ENCODE measurements at places on chromosomes 6 and 20.

- no peak for DNase-seq
These were observed 6.1 kb downstream of the PDRG1 start for GRCh38 chr20:31945785-31946184.

GRCh38 chr6:18343741-18344140 is 43.4 kb upstream of the RNF144B start:
- no peak for DNase-seq

DNA sequence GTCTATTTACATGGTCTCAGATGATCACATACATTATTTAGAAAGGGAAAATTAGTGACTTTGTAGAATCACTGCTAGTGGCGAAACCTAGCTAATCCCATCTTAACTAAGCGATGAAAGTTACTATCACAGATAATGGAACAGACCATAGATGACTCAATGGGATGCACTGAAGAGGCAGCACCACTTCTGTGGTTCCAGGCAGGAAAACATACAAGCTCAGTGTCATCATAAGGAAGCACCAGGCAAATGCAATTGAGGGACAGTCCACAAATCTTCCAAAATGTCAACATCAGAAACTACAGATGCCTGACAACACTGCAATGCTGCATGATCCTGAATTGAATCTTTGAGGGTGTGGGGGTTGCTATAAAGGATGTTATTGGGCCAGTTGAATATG is 15.9 kb upstream of the SNAI1 start:
- no peak for DNase-seq

GRCh38 chr6:45644720-45645119 is 267.0 kb upstream of the SUPT3H start:
- no peak for DNase-seq

DNA sequence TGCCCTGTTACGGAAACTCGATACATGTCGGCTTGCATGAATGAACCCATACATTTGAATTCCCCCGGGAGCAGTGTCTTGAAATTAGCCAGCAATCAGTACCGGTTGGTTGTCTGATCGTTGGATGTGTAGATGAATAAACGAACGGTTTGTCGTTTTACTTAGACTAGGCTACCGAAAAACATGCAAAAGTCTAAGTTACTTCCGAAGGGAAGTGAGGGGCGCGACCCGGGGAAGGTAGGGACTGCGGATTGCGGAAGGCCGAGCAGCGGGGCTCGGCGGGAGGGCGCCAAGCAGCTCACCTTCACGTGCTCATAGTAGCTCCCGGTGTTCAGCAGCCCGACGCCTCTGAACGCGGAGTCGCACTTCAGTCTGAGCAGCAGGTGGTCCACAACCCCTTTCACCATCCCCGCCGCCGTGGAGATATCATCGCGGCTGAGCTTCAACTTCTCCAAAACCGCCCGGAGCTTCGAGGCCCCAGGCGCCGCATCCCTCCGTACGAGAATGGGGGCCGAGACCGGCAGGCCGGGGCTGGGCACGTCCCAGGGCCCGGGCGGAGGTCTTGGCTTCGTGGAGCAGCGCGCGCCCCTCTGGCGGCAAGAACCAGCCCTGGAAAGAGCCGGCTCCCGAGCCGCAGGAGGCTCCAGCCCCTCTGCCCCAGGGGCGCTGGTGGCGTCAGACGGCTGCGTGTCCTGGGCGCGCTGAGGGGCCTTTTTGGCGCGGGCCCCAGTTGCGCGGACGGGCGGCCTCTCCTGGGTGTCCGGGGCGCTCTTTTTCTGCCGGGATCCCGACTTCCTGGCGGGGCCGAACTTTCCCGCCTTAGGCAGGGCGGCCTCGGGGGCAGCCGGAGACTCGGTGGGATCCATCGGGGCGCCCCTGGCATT is 632 bp downstream of the CGAS start:
- DNase-seq = no peak
